ENCODE measurements at places on chromosomes 3 and 15.

DNA sequence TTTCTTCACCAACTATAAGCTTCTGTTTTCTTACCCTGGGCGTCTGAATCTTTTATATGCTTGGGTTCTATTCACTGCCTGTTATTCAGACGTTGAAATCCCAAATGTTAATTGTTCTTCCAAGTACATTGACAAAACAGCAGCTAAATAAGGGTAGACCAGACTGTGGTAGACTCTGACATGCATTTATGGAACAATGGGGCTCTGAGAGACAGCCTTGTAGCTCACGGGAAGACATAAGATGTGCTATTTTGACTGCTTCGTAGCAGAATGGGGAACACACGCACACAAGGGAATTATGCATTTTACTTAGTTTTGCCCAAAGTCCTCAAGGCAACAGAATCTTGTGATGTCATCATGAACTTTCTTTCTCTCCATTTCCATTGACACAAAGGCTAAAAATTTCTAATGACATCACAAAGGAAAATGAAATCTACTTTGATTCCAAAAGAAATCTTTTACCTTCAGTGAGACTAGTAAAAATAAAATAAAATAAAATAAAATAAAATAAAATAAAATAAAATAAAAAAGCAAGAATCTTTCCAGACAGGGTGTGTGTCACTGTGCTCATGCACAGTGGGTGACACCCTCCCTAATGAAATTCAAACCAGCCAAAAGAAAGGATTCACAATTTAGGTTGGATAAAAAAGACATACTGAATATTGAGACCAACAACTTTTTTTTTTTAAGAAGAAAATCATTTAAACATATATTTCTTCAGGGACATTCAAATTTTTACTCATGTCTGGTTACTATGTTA lies 346.6 kb downstream of the ZBTB20 start:
- no peak for DNase-seq

- no peak for DNase-seq
Measured at GRCh38 chr3:172931746-172932285, 181.3 kb downstream of the ECT2 start.

DNA sequence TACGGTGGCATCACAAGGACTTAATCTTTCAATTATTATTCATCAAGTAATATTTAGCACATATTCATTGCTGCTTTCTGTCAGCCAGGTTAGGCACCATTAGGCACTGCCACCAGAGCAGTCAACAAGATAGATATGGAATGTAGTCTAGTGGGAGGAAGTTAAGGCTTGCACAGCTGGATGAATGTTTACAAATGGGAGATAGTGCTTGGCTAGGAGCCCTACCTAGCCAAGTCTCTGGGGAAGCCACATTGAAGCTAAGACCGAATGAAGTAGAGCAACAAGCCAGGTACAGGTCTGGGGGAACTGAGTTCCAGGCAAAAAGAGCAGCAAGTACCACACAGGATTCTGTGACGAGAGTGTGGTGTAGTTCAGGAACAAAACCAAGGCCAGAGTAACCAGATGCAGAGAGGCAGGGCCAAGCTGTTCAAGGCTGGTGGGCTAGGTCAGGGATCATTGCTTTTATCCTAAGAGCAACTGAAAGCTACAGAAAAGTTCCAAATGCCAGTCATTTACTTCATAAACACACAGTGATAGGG lies 33.4 kb upstream of the SCAANT1 start:
- no peak for DNase-seq

DNA sequence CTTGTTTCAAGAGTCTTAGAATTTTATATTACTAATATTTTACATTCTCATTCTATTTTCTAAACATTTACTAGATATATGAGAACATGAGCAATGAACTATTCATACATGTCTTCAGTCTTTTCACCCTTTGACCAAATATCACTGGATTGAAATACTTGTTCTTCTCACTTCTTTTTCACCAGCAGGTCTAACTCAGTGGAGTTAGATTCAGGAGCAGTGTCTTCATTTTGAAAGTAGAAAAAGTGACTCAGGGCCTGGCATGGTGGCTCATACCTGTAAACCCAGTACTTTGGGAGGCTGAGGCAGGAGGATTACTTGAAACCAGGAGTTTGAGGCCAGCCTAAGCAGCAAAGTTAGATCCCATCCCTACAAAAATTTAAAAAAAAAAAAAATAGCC lies 70.8 kb downstream of the USP13 start:
- DNase-seq = no peak

GRCh38 chr3:143506190-143506589 lies 342.1 kb downstream of the SLC9A9 start:
- DNase-seq = no peak

- DNase-seq = no peak
Measured at GRCh38 chr3:99918715-99919114, 101.1 kb downstream of the CMSS1 start.

GRCh38 chr3:16509721-16510619 lies 3.5 kb downstream of the RFTN1 start:
- no peak for DNase-seq

GRCh38 chr3:158103081-158103886 lies 2.9 kb downstream of the SHOX2 start:
- DNase-seq = no peak

All from activated CD8-positive, alpha-beta memory T cell treated with anti-CD3 and anti-CD28 coated beads for 1 hour (primary cell).